ENCODE measurements at places on chromosomes 12 and 14.

DNA sequence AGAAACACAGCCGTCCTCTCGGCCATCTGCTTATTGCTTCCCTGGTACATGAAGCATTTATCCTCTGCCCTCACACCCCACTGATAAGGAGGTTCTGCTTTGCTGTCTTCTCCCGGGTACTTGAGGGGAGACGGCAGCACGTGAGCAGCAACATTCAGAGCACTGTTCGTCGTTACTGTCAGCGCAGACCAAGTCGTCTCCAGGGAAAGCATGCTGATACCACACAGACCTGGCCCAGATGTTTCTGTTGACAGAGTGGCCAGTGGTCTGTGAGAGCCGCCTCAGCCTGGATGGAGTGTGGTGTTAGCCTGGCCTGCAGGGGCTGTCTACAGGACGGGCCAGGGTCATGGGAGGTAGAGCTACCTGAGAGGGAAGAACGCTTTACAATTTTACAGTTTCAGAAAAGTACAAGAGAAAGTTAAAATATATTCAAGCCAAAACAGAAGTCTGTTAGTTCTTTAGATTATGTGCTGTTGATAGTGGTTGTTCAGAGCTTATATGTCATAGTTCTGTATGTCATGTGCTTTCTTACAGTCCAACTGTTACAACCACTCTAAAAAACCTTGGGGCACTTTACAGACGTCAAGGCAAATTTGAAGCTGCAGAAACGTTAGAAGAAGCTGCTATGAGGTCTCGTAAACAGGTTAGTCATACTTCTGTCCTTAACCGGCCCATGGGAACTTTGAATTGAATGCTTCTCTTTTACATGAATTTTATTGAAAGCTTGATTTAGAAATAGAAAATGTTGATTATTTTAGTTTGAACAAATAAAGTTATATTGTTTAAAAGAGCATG lies 38.2 kb downstream of the XRCC3 start:
- DNase-seq, result no peak

DNA sequence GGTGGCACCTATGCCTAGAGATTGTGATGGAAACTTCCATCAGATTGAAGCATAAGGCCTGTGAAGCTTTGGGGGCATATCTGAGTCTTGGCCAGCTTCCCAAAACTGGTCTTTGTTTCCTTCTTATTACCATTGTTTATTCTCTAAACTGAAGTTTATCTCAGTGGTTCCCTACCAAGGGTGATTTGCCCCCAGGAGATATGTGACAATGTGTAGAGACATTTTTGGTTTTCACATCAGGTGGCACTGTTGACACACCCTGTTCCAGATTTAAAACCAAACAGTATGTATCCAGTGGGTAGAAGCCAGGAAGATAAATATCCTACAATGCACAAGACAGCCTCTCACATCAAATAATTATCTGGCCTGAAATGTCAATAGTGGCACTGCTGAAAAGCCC lies 22.1 kb downstream of the RASSF9 start:
- DNase-seq, result peak; percentile 97

- no peak for DNase-seq
These were observed 141.9 kb downstream of the KIF26A start for GRCh38 chr14:104280085-104280901.

DNA sequence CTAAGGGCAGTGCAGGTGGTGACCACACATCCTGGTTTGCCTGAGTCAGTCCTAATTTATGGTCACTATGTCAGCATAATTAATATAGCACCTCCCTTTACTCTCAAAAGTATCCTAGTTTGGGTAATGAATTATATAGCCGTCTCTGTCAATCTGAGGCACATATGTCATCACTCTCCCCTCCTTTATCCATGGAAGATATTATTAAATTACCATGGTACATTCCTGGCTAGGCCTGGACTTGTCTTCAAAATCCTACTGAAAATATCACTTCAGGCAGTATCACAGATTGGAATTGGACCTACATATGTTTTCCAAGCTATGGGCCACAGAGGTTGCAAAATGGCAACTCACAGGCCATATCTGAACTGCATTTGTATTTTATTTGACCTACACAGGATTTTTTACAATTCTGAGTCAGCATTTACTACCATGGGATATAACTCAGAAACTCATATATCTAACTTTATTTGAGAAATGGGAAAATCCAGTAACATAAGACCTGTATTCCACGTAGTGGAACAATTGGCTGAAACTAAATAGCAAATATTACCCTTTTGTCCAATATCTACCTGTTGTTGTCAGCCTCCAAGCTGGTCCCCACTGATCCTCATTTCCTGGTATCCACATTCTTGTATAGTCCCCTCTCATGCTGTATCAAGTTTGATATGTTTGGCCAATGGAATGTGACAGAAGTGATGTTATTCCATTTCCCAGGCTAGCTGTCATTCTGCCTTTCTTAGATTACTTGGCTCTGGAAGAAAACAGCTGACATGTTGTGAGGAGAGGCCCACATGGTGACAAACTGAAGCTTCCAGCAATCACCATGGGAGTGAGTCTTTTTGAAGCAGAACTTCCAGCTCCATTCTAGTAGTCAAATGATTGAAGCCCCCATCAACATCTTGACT lies 102.5 kb upstream of the MDM1 start:
- no peak for DNase-seq

DNA sequence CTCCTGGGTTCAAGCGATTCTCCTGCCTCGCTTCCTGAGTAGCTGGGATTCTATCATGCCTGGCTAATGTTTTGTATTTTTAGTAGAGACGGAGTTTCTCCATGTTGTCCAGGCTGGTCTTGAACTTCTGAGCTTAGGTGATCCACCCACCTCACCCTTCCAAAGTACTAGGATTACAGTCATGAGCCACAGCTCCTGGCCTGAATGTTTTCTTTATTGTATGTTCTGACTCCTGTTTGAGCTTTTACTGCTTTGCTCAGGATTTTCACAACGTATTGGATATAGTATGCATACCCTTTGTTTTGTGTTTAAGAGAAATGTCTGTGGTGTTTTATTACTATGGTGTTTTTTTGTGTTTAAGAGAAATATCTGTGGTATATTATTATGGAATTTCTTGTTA lies 37.2 kb downstream of the ATF7IP start:
- no peak for DNase-seq

DNA sequence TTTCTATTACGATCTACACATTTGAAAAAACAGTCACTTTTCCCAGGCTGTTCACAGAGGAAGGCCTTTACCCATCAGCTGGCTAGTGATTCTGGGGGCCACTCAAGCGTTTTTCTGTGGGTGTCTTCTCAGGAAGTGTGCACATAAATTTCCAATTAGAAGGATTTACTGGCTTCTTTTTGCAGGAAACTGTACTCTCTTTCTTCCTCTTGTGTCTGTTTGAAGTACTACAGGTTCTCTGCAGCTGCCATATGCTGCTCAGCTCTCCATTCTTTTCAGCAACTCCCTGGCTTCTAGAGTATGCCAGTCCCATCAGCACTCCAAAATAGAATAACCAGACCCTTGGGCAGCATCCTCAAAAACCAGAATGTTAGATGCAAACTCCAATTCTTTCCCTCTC lies 110.4 kb upstream of the NAV3 start:
- DNase-seq, result no peak

DNA sequence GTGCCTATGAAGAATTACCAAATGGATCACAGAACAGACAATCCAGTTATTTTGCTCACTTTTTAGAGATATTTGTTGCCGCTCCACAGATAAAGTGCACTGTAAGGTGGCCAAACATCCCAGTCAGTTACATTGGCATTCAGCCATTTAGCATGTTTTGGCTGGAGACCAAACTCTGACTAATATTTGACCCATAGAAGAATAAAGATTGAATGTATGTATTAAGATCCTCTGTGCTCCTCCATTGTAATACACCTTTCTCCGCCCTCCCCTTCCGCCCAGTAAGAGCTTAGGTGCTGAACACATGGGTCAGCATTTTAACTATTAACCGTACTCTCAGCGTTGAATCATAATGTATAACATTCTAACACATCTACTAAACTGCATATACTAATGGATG lies 163.4 kb downstream of the ANO6 start:
- no peak for DNase-seq

GRCh38 chr14:100654814-100655740 lies 67.9 kb upstream of the BEGAIN start:
- DNase-seq, result peak; percentile 79

GRCh38 chr12:1174659-1175058 lies 183.6 kb downstream of the ERC1 start:
- peak; percentile 7 for DNase-seq

DNA sequence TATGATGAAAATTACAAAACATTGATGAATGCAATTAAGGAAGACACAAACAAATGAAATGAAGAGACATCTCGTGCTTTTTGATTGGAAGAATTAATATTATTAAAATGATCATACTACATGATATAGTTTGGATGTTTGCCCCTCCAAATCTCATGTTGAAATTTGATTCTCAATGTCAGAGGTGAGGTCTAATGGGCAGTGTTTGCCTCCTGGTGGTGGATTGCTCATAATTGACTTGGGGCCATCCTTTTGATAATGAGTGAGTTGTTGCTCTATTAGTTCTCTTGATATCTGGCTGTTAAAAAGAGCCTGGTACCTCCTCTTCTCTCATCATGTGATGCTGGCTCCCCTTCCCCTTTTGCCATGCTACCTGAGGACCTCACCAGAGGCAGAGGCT lies 56.7 kb downstream of the CD163L1 start:
- DNase-seq, result no peak

DNA sequence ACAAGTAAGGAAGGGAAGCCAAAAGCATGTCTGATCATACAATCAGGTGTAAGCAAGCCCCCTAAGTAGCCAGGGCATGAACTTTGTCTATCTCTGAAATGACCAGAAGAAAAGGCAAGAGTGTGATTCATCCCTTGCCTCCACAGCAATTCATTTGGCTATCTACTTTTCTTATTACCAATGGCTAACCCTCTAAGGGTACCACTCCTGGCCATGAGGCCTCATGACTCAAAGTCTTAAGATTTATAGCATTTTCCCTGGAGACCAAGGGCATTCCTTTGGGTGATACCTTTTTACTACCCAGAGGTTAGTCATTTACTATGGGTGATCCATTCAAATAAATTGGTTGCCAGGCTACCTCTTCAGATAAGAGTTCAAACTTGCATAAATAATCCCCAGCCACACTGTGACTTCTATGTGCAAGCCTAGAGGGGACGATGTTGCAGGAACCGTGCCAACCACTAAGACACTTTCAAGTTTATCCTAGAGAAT lies 1.5 kb upstream of the LGALS3 start:
- no peak for DNase-seq

GRCh38 chr14:92586963-92587699 lies 73.5 kb downstream of the RIN3 start:
- no peak for DNase-seq

- DNase-seq, result no peak
These were observed 24.5 kb downstream of the WDR20 start for GRCh38 chr14:102164241-102164641.

DNA sequence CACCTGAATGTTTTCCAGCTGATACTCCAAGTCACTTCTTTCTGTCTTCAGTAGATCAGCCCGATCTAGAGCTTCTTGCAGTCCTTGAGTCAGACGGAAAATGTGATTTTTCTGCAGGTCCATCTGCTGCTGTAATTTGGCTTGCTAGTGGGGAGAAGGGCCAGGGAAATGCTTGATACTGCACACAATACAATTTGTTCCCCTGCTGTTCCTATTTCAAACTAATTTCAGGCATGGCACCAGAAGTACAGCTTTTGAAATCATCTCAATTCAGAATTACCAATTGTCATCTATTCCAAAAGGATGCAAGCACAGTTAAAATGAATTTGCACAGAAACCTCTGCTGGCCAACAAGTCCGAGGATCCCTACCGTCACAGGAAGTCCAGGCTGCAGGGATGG lies 53.4 kb downstream of the PRKAB1 start:
- DNase-seq, result no peak

GRCh38 chr14:100589760-100590469 lies 2.7 kb upstream of the BEGAIN start:
- no peak for DNase-seq

DNA sequence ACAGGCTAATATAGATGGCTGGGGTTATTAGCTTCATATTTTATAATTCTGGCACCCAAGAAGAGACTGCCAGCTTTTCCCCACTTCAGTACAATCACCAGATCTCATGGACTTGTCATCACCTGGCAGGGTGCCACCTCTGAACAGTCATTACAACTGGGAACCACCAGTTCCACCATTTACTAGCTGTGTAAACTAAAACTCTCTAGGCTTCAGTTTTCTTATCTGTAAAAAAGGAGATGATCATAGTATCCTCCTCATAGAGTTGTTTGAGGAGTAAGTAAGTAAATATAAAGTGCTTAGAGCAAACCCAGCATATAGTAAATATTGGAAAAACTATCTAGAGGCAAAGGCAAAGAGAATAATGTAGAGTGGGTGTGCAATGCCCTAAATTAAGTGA lies 19.3 kb downstream of the CPNE8 start:
- no peak for DNase-seq

DNA sequence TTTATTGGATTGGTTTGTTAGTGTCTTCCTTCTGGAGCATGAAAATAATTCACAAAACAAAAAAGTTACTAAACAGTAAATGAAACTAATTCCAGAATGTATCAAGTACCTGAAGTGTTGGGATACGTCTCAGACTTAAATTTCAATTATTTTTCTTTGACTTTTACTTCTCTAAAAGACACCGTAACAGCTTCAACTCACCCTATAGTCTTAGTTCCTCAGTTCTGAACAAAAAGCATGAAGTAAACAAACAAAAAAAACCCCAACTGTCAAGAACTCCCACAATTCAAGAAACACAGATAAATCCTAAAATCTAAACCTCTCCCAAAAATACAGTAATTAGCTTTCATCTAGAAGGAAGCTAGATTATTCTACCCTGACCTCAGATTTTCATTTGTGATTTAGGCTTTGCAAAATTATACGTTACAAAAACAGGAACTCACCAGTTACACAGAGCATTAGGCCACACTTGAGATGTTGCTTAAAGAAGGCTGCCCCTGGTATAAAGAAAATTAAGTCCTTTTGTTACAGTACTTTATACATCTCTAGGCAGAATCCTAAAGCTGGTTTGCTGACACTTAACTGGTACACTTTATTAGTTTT lies 10.2 kb downstream of the HEATR5A start:
- no peak for DNase-seq

- DNase-seq, result no peak
These were observed 96.0 kb downstream of the ZFP36L1 start for GRCh38 chr14:68696721-68697495.

GRCh38 chr14:71555654-71556559 lies 376.3 kb upstream of the RGS6 start:
- DNase-seq, result no peak

- no peak for DNase-seq
These were observed 20.4 kb downstream of the NINJ2 start for GRCh38 chr12:642633-643474.

DNA sequence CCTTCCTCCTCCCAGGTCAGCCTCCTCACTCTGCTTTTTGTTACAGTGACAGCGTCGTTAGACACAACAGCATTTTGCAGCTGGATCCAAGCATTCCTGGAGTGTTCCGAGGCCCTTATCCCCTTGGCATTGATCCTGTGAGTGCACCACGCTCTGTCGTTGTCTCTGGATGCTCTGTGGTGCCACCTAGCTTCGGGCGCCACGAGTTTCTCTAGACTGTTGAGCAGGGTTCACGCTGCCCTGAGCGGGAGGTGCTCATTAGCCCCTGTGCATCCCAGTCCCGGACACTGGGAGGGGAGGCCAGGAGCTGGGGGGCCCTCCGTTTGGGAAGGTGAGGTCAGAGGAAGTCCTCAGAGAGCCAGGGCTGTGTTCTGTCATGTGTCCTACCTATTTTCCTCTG lies 17.3 kb upstream of the DNAH10 start:
- no peak for DNase-seq
